Stimulated activated CD4-positive, alpha-beta T cell treated with anti-CD3 and anti-CD28 coated beads, Interleukin-1b, Interleukin-23, amount 100 ng/mL, for 48 hours (primary cell): ENCODE measurements at places on chromosomes 1 and 21.

DNA sequence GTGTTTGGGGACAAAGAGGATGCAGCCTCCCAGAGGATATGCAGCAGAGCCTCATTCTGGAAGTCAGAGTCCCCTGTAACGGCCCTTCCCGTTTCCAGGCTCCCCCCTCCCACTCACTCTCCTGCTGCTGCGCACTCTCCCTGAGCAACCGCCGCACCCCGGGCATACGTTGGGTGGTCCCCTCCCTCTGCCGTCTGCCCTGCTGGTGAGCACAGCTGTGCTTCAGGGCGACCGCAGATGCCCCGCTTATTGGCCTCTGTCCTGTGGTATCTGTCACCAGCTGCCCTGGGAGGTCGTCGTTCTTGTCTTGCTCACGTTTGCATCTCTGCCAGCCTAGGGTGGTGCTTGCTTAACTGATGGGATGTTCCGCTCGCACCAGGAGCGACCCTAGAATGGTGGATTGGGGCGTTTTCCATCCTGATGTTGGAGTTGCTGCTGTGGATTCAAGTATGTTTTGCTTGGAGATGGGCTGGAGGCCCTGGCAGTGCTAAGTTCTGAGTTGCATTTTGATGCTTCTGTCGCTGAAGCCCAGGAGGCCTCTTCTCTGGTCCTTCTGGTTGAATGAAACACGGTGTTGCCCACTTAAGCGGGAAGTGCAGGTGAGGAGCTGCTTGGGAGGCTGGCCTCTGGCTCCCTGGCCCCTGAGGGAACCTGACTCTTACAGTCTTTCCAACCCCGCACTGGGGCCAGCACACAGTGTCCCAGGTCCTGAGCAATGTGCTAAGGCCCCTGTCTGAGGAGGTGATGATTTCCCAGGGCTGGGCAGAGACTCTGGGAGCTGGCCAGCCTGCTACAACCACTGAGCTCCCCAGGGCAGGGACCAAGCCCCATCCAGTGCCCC, 3.2 kb downstream of the TMEM201 start:
- no peak for DNase-seq

GRCh38 chr1:145936247-145936646, 9.0 kb upstream of the RBM8A start:
- DNase-seq = no peak

- DNase-seq = no peak
Measured at GRCh38 chr1:43305926-43306687, 5.3 kb downstream of the TIE1 start.

GRCh38 chr1:89987159-89987819, 7.6 kb upstream of the ZNF326 start:
- DNase-seq = peak; percentile 25

GRCh38 chr1:235495030-235495429, 9.2 kb downstream of the B3GALNT2 start:
- DNase-seq = no peak

DNA sequence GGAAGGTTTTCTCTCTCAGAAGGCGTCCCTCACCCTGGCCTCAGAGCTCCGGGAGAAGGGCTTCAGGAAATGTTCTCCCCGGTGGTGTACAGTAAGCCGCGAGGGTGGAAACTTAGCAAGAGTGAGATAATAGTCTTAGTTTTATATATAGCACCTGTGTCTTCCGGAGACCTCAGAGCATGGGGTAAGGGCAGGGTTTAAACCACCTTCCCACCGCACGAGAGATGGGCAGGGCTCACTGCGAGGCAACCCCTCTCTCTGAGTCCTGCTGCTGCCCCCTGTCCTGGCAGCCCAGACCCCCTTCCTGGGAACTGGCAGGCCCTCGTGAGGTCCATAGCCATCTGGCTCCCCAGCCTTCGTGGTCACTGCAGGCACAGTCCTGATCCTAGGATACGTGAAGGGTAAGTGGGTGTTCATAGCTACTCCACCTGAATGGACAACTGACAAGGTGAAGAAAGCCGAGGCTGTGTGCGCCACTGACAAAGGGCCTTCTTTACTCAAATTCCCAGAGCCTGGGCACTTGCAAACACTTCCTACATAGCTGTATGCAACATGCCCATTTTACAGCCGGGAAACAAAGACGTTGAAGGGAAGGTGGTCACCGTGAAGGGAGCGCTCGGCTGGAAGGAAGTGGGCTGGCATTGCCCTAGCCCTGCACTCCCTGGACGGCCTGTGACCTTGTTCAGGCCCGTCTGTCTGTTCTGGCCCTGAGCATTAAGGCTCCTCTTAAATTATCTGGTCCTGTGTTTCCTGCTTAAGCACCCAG, 26.9 kb downstream of the ITPKB start:
- DNase-seq = peak; percentile 55

DNA sequence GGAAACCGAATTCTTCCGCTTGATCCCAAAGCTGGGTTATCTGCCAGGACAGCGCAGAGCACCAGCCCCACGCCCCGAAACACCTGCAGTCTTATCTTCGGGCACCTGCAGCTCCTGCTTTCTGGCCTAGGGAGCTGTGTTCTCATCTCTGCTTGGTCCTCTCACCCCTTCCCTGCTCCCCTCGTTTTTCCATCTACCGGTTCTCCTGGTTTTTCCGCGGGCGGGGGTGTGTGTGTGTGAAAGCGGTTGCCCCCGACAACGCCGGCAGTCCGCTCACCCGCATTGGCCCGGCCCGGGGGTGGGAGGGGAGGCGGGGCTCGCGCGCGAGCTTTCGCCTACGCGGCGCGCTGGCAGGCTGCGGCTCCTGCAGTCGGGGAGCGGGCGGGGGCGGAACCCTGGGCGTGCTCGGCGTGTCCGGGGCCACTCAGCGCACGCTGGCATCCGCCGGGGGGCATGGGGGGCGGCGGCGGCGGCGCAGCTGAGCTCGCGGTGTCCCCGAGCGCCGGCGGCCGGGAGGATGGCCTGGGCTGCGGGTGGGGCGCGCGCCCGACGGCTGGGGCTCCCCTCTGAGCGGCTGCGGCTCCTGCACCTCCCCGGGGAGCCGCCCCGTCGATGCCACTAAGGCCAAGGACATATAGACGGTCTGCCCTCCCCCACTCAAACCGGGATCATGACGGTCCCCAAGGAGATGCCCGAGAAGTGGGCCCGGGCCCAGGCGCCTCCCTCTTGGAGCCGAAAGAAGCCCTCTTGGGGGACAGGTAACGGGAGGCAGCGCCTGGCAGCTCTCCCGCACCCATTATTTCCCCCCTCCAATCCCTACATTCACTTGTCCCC, 3.2 kb downstream of the ATP8B2 start:
- DNase-seq = peak; percentile 81

DNA sequence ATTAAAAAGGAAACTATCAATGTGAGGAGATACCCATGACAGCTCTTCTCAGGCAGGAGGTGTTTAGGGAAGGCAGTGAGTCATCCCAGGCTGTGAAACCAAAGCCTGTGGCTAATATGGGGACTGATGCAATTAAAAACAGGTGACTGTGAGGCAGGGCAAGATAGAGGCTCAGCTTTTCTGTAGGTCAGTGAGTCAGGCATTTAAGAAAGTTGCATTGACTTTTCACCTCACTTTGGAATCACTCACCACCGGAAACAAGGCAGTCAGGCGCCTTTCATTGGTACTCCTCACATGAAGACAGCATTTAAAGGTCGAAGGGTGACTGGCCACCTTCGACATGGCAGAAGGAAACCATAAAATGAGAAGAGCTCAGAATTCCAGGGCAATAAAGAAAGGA, 54.5 kb downstream of the PAPPA2 start:
- peak; percentile 5 for DNase-seq

DNA sequence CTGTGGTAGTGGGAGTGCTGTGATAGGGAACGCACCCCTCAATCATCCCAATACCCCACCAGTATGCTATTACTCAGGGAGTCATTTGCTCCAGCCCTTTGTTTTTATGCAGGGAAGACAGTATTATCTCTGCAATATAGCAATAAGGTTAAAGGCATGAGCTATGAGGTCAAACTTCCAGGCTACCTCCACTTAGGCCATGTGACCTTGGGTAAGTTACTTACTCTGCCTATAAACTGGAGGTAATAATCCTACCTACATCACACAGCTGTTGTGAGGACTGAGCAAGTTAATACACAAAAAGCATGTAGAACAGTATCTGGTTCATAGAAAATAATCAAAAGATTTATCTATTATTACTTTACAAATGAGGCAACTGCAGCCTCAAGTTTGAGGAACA, 30.1 kb downstream of the MEF2D start:
- no peak for DNase-seq

DNA sequence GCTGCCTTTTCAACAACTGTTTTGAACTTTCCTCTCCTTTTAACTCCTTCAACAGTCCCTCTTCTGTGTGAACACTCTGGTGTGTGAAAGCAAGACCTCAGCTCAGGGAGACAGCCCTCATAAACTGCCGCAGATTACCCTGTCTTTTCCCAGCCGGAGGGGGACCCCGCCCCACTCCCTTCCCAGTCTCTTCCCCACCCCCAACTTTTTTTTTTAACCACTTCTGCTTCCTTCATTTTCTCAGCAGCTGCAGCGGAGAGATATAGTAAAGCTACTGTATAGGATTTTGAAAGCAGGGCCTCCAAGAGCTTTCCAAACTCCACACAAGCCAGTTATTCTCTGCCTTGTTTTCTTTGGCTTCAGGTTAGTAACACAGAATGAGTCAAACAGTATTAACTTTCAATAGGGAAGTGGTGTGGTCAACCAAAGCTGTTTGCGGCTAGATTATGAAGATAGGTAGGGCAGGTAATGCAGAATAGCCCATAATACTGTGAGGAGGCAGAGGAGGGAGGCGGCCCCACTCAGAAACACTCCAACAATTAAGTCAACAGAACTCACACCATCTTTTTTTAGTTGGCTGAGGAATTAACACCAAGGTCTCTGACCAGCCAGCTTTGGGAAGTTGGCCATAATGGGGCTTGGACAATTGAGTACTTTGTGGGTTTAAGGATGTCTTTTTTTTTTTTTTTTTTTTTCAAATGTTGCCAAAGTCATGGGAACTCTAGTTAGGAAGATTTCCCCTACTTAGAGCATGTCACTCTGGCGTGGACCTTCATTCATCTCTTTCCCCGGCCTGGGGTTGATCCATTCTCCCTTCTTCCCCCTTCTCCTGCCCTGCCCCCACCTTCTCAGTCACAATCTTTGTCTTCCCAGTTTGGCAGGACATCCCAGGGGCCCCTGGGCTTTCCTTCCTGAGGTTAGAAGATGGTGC, 177.0 kb downstream of the CLIC6 start:
- peak; percentile 14 for DNase-seq

DNA sequence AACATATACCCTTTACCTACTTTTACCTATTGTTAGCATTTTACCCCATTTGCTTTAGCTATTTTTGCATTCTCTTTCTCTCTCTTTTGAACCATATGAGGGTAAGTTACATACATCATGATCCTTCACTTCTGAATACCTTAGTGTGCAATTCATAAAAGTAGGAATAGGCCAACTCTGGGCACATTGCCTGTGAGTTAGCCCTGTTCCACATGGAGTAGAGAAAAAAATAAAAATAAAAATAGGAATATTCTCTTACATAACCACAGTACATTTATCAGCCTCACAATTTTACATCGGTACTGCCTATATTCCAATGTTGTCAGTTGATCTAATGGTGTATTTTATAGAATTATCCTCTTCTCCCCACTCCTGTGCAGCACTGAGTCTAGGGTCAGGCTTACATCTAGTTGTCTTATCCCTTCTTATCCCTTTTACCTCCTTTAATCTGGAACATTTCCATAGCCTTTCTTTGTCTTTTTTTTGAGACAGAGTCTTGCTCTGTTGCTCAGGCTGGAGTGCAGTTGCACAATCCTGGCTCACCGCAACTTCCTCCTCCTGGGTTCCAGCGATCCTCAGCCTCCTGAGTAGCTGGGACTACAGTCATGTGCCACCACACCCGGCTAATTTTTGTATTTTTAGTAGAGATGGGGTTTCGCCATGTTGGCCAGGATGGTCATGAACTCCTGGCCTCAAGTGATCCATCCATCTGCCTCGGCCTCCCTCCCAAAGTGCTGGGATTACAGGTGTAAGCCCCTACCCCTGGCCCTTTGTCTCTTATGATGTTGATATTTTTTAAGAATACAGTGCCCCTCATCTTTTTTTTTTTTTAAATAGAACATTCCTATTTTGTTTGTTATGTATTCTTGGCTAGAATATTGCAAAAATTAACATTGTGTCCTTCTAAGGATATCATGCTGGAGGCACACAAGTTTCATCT, 11.1 kb upstream of the SLC30A1 start:
- no peak for DNase-seq

GRCh38 chr1:236425031-236425663, 31.1 kb downstream of the EDARADD start:
- DNase-seq = no peak

GRCh38 chr1:114587203-114587991, 6.0 kb upstream of the BCAS2 start:
- no peak for DNase-seq

DNA sequence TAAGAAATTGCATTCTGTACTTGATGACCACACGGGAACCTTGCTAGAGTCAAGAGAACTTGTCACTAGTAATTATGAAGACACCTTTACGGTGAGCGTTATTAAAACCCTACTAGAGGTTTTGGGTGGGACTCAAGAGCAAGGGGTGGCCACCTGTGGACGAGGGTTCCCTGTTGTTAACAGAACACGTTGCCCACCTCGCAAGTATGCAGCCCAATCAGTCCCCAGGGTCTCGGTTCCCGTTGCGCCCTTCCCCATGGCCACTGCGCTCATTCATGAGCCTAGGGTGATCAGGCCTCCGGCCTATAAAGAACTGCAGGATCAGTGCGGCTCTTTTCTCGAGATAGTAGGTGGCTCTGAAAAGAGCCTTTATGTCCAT, 30.2 kb upstream of the RNF187 start:
- DNase-seq = no peak

DNA sequence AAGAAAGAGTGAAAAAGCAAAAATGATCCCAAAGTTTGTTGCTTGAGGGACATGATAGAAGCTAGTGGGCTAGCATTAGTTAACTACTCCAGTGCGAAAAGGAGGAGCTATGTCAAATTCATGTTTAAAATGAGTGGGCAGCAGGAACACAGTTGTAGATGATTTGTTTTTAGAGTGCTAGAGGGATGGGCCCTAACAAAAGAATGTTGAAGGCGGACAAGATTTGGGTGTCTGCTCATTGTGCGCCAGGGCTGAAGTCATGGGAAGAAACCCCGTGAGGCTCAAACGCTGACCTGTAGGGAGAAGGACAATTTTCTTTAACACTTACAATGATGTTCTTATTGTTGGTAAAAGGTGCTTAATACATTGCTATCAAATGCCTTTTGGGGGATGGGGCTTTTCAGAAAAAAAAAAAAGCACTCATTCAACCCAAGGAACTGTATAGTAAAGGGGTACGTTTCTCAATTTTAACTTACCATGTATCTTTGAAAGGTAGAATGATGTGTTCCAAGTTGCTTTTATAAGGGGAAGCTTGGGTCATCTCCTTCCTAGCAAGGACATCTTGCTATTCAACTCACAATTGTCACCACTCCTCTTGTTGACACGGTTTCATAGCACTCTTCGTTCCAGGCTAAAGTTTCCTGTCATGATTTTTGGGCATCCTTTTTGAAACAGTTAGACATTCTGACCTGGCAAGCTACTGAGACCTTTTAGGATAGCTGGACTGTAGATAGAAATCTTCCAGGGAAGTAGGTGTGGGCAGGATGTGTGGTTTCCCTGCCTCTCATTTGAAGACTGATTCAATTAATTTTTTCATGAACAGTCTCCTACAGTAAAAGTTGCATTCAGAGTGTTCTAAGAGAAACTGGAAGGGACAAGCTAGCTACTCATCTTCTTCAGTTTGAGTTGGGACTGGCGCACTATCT, 53.0 kb upstream of the CNN3 start:
- no peak for DNase-seq
